ENCODE measurements at places on chromosomes 4 and X. TPM values are rescaled to one million over a fixed set of nuclear protein-coding genes. Genes with fewer than 3 reads are reported as not detected.

MTMR8 gene
- total RNA-seq = 3.4 TPM

REELD1 gene
- not detected for total RNA-seq

DNA sequence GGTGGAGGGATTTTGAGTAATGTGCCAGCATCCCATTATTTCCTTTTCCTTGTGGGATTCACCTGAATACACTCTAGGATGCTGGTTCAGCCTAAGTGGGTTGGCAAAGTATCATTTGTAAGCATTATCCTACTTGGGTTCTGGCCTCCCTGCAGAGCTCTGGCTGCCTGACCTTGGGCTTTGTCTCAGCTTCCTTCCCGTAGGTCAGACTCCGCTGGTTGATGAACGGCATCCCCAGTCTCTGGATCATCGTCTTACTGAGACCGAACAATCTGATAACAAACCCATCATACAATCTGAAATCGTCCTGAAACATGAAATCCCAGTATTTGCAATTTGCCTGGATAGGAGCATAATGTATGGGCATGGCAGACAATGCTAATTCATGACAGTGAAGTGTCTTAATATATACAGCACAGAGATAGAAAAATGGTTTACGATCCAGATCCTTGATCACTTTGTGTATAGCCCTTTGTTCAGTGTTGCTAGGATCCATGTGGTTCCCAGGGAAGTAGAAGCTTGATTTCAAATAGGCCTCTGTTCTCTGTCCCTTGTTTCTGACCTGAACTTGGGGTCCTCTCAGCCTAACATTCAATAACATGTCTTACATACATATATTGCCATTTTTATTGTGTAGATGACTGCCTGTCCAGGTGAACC, 5.5 kb downstream of the MID2 start:
- no peak for DNase-seq

DNA sequence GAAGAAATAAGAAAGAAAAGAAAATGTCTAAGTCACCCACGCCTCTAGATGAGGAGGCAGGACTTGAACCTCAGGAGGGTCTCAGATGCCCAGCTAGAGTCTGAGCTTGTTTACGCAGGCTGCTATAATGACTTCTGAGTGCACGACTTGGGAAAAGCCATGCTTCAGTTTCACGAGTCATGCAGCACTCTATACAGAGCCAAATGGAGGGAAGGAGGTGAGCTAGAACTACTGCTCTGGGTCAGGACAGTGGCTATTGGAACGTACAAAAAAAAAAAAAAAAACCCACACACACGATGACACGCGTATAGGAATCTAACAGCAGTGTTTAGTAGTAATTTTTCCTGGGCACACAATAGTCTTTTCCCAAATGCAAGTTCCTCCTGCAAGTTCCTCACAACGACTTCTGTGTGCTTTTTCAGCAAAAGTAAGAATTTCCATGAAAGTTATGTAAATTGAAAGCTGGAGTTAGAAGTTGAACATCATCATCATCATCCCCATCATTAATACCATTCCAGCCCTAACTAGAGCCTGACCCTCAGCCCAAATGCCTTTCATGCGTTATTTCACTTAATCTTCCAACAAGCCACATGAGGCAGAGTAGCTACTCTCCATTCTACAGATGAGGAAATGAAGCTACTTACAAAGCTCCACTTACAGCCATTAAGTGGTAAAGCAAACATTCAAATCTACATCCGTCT, 36.6 kb downstream of the IRF2 start:
- no peak for DNase-seq

CNKSR2 gene
- total RNA-seq = not detected

GRCh38 chr4:7135389-7135746, 57.0 kb upstream of the SORCS2 start:
- DNase-seq = no peak

DNA sequence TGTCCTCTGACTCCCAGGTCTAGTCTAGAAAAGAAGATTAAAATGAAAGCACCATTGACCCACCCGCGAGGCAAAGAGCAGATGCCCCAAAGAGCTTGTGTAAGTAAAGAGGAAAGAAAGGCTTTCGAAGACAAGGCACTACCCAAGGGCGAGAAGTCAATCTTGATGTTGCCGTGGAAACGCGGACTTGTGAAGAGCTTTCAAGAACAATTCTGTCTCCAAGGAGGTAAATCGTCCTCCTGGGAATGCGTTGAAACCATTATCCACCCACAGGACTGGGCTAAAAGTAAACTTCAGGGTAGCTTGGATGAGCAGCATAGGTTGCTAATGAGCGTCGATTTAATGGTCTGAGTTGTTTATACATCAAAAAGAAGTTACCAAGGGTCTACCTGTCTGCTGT, 189.3 kb downstream of the DHRSX start:
- DNase-seq = no peak

- DNase-seq = no peak
Observed at GRCh38 chrX:41258226-41258625, 75.7 kb upstream of the DDX3X start.

DNA sequence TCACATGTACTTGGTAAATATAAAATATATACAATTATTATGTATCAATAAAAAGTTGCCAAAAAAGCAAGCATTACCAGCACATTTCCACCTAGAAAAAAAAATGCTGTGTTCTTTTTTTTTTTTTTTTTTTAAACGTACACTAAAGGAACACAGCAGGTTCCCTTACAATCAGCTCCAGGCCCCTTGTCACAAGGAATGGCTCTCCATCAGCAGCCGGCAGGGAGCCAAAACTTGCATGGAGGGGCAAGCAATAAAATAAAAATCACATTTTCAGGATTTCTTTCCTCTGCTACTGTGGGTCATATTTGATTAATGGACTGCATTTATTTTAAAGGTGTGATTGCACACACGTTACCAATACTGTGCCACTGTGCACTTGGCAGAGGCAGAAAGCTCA, 460.3 kb downstream of the GPAT3 start:
- no peak for DNase-seq

IL9R gene
- 1.0 TPM for total RNA-seq

- DNase-seq = no peak
Observed at GRCh38 chr4:151887031-151887815, 126.4 kb upstream of the GATB start.

DNA sequence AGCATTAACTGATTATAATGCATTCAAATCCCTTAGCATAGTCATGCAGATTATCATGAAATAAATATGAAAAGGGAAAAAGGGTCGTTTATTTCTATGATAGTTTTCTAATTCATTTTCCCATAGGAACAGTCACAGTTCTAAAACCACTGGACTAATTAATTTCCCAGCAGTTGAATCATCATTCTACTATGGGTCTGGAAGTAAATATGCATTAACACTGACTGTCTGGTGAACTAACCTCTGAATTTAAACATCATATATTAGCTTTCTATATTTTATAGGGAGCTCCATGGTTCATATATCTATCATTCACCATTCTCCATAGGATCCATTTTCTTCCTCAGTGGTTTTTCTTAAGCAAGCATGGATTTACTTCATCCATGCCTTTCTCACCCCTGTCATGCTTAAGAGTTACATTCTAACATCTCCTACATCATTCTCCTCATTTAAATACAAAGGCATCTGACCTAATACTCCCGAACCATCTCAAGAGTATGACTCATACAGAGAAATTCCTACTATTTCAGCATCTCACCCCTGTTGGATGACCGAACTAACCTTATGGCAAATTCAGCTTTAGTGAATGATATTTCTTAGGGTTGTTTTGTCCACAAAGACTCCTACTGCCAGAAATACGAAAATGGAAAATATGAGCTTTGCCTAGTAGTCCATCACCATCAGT, 198.7 kb upstream of the ADAMTS3 start:
- no peak for DNase-seq

- DNase-seq = no peak
Observed at GRCh38 chr4:105808750-105809041, 86.6 kb upstream of the NPNT start.

- DNase-seq = no peak
Observed at GRCh38 chrX:46662188-46662958, 88.8 kb downstream of the CHST7 start.

GRCh38 chr4:181503687-181504390, 739.4 kb upstream of the TENM3 start:
- no peak for DNase-seq

HSD17B10 gene
- 182 TPM for total RNA-seq

AMTN gene
- total RNA-seq = not detected

DNA sequence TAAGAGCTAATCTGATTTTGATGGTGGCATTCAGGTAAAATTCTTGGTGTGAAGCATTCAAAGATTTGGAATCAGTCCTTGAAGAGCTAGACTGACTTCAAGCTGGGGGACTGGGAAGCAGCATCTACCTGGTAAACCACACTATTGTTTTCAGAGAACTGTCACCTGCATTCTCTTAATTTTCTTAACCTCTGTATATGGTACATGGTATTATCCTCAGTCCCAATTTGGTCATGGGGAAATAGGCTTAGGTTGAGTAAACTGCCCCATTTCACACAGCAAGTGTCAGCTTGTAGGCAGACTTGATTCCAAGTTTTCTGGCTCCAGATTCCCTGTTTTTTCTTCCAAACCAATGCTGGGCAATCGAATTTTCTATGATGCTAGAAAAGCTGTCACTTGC, 104.4 kb downstream of the CHRNA9 start:
- DNase-seq = no peak

DNA sequence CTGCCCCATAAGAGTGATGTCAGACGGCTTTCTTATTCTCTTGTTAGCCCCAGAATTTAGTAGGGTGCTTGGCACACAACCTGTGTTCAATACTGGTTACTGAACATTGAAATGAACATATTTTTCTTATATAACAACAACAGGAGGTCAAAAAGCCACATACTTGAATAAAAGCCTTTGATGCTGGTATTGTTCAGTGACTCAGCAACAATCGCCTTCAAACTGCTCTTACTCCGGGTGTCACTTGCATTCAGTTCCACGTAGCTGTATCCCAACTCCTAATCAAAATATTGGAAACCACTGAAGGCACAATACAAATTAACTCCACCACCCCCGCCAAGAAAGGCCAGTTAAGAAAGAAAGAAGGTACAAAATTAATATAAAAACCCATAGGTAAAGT, 61.5 kb downstream of the RFC1 start:
- DNase-seq = no peak

SPP1 gene
- 0.99 TPM for total RNA-seq

- DNase-seq = peak; percentile 85
Observed at GRCh38 chrX:53284684-53285447, 3.5 kb upstream of the IQSEC2 start.

DNA sequence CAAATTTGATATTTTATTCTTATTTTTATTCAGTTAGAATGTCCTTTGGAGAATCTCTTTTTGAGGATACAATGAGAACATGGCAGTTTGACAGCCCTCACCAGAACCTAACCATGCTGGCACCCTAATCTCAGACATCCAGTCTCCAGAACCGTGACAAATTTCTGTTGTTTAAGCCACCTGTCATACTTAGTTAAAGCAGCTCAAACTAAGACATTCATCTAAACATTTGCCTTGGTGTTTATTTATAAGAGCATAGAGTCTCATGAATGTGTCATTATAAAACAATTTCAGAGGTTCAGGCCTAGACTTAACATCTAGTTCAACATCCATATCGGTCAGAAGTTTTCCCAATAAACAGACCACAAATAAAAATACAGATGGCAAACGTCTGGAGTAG, 125.1 kb upstream of the FUNDC1 start:
- DNase-seq = no peak

DNA sequence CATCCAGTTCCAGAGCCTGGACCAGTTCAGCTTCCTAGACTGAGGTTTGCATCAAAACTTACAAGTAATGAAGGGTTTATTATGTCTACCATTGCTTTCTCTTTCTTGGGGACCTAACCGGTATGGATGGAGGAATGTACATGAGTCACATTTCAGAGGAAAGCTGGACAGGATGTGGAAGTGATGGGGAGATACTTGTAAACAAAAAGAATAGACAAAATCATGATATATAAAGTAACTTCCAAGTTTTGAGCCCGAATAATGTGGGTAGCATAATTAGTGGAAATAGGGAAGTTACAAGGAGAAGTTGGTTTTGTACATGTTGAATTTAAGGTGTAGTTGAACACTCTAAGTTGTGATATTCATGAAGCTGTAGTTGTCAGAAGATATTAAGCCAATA, 15.0 kb downstream of the FNIP2 start:
- DNase-seq = no peak

DNA sequence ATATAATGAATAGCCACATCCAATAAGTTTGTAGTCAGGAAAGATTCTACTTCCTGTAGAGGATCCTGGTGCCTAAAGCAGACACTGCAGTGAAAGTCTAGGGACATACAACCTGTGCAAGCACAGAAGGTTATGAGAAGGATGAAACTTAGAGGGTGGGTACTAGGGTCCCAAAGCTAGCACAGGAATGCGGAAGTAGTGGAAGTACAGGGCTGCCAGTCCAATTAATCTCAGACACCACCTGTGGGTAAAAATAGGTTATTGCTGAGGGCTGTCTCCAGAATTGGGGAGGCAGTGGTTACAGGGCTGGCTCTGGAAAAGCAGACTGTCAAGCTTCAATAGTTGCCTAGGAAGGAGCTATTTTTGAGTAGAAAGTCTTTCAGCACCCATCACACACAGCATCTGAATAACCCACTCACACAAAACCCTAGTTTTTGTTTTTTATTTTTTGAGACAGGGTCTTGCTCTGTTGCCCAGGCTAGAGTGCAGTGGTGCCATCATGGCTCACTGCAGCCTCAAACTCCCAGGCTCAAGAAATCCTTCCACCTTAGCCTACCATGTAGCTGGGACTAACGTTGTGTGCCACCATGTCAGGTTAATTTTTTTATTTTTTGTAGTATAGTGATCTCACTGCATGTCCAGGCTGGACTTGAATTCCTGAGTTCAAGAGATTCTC, 50.8 kb upstream of the ELF2 start:
- peak; percentile 33 for DNase-seq

GRCh38 chrX:149497626-149498025, 7.5 kb downstream of the IDS start:
- no peak for DNase-seq

MAGEA10 gene
- not detected for total RNA-seq

PCYT1B gene
- not detected for total RNA-seq

DNA sequence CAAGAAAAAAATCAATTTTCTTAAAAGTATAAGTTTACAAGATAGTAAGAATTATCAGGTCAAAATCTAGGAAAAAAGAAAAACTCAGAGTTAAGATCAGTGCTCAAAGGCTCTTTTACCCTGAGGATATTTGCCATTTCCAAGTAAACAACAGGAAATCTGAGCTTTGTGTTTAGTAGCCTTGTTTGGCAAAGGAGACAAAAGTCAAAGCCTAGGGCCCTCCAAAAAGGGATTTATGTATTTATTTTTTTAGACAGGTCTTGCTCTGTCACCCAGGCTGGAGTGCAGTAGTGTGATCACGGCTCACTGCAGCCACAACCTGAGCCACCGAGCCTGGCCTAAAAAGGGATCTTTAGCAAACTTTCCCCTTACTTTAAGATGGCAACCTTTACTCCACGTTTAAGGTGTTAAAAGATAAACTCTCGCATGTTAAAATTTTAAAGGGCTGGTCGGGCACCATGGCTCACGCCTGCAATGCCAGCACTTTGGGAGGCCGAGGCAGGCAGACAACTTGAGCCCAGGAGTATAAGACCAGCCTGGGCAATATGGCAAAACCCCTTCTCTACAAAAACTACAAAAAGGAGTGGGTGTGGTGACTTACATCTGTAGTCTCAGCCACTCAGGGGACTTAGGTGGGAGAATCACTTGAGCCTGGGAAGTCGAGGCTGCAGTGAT, 21.3 kb upstream of the OPHN1 start:
- no peak for DNase-seq
